ENCODE measurements at places on chromosomes 5 and 9.

- DNase-seq = no peak
These were observed 13.3 kb downstream of the SLC25A46 start for GRCh38 chr5:110751902-110752762.

DNA sequence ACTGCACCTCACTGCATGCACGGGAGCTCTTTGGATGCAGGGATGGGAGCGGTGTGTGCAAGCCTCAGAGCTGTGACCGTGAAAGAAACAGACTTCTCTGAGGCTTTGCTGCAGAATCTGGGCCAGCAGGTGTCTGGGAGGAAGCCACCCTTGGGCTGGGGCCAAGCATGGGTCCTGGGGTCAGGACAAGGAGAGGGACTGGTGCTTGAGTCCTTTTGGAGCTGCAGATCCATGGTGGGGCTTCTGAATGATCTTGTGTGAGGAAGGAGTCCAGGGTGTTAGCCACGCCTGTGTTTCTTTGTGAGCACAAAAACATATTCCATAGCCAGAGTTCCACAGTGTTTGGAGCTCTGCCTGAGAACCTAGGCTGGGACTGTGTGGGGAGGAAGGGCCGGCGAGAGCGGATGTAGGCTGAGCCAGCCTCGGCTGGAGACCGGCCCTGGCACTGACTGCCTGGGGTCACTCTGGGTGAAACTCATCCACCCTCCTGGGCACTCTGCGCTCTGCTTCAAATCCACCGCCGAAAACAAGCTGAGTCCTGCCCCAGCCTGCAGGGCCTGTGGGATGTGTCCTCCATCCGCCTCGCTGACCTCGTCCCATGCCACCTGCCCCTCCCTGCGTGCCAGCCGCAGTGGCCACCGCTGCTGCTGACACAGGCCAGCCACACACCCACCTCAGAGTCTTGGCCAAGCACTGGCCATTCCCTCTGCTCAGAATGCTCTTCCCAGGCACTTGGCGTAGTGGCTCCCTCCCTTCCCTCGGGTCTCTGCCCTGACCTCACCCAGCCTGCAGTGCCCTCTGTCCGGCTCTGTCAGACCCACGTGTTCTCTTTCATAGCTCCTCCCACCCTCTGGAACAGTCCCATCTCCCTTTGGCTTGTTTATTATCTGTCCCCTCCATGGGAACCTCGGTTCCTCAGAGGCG, 26.7 kb downstream of the ERGIC1 start:
- DNase-seq = no peak

DNA sequence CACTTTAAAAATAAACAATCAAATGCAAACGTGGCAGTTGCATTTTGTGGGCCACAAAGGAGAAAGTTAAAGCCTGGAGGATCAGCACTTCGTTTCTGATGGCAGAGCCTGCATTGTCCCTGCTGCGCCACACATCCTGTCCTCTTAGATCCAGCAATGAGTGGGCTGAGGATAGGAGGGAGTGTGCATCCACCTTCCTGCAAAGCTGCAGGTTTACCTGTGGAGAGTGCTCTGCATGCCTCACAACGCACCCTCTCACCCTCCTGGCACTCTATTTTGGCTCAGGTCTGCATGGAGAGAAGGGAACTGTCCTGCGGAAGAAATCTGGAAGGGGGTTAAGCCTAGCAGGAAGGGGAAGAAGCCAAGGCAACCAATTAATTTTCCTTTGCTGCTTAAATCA, 212.2 kb upstream of the SLC24A2 start:
- DNase-seq = no peak

DNA sequence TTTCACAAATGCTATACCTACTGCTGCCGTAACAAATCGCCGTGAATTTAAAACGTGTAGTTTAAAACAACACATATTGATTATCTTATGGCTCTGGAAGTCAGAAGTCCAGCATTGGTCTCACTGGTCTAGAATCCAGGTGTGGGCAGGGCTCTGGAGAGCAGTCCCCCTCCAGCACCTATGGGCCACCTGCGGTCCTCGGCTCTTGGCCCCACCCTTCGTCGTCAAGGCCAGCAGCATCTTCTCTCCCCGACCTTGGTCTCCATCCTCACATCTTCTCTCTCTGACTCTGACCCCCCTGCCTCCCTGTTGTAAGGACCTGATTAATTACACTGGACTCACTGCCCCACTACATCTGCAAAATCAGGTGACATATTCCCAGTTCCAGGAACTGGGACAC, 106.4 kb upstream of the COL5A1 start:
- no peak for DNase-seq

GRCh38 chr9:82513976-82514735, 525.6 kb downstream of the SPATA31D1 start:
- DNase-seq = peak; percentile 62

DNA sequence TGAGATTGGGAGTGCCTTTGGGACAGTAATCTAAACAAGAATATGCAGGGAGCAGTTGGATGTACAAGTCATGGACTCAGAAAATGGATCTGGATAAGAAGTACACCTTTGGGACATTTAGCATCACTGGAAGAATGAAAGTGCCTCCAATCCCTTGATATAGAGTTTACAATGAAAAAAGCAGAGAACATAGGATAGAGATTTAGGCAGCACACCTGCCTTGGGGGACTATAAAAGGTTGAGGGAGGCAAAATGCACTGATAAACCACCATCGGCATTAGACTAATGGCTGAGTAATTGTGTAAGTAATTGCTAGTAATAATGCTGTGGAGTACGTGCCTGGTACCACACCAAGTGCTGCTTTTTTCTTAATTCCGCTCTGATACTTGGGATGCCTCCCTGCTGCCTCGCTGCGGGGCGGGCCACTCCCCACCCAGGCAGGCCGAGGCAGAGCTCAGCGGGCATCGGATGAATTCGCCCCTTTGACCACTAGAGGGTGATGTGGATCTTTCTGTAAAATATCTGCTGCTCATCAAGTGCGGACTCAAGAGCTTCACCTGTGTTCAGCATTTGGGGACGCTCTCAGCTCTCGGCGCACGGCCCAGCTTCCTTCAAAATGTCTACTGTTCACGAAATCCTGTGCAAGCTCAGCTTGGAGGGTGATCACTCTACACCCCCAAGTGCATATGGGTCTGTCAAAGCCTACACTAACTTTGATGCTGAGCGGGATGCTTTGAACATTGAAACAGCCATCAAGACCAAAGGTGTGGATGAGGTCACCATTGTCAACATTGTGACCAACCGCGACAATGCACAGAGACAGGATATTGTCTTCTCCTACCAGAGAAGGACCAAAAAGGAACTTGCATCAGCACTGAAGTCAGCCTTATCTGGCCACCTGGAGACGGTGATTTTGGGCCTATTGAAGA, 99.9 kb downstream of the ANKRD18B start:
- peak; percentile 87 for DNase-seq

DNA sequence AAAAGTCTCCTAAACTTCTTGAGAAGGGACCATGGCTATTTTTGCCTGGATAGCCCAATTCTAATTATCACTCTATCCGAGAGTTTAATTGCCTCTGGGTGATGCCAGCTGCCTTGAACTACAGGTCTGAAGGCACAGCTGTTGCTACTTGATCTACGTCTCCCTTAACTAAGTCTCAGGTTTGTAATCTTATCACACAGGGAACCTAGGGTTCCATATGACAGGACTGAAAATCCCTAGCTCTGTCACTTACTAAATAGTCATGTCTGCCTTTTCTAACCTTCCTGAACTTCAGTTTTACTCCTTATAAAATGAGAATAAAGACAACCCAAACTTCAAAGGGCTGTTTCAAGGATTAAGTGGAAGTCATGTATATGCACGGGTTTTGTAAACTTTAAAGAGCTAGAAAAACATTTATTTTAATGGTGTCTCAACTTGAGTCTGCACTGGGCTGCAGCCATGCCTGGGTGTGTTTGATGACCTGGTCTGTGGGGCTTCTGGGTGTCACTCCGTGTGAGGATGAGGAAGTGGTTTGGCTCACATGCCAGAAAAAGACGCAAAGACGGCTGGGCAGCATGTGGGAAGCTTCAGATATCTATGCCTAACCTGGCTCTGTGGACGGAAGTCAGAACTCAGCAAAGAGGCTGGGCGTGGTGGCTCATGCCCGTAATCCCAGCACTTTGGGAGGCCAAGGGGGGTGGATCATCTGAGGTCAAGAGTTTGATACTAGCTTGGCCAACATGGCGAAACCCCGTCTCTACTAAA, 129.3 kb upstream of the SLC44A1 start:
- peak; percentile 31 for DNase-seq

DNA sequence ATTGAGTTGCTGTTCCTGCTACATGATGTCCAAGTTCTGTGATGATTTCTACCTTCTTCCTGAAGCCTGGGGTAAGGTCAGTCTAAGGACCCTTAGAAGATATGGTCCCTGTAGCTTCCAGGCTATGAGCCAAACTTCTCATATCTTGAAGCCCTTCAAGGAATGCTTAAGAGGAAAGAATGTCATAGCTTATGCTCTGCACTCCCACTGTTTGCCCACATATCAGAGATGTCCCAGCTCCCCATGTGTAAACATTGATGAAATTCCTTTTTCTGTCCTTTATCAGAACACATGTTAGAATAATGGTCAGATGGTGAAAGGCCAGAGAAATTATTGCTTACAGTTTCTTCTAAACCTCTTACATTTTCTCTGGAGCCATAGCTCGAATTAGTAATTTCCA, 41.4 kb upstream of the RUSC2 start:
- DNase-seq = no peak

GRCh38 chr5:143117821-143118220, 285.7 kb downstream of the NR3C1 start:
- no peak for DNase-seq

DNA sequence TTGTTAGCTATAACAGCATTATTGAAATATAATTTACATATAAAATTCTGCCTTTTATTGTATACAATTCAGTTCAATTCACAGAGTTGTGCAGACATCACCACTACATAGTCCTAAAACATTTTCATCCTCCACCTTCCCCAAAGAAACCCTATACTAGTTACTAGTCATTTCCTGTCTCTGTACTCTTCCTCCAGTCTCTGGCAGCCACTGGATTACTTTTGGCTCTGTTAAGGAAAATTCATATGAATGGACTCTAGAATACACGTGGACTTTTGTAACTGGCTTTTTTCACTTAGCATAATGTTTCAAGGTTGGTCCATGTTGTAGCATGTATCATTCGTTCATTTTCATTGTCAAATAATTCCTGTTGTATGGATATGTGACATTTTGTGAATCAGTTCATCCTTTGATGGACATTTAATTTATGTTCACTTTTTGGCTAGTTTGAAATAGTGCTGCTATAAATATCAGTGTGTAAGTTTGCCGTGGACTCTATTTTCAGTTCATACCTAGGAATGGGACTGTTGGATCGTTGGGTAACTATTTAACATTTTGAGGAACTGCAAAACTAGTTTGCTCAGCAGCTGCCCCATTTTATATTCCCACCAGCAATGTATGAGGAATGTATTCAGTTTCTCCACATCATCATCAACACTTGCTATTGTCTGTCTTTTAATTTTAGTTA, 9.7 kb downstream of the ICE1 start:
- no peak for DNase-seq

GRCh38 chr5:127133071-127133470, 59.8 kb upstream of the C5orf63 start:
- no peak for DNase-seq

DNA sequence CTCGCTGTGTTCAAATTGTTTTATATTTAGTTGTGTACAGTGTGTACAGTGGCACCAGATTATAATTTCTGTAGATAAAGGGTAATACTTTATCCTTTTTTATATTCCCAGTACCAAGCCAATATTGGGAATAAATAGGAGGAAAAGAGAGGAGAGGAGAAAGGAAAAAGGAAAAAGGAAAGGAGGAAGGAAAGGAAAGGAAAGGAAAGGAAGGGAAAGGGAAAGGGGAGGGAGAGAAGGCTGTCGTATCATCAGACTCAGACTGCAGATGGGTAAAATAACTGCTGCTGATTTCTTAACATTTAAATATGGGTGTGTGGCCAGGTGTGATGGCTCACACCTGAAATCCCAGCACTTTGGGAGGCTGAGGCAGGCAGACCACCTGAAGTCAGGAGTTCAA, 51.0 kb downstream of the C5orf22 start:
- no peak for DNase-seq

DNA sequence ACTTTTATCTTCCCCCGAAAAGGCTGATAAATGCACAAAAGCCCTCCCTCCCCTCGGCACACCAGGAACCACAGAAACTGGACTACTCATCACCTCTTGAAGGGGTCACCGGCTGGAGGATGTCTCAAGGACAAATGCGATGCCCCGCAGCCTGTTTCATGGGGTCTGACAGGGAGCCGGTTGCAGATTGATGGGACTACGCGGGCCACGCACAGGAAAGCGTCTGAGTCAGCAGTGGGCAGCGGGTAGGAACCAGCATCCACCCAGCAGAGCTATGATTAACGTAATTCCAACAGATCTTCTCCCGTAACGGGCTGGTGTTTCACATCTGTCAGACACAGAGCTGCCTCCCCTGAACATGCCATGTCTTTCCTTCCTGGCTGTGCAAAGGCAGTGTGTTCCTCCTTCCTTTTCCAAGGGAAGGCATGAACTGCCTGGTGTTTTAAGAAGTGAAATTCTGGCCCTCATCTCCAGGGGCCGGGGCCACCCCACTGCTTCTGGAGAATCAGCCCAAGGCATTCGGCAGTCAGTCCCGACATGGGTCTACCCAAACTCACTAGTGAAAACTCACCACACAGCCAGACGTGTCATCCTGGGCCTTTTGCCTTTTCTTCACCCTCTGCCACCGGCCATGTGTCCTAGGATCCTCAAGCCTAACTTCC, 144.4 kb upstream of the PHYKPL start:
- DNase-seq = peak; percentile 61

DNA sequence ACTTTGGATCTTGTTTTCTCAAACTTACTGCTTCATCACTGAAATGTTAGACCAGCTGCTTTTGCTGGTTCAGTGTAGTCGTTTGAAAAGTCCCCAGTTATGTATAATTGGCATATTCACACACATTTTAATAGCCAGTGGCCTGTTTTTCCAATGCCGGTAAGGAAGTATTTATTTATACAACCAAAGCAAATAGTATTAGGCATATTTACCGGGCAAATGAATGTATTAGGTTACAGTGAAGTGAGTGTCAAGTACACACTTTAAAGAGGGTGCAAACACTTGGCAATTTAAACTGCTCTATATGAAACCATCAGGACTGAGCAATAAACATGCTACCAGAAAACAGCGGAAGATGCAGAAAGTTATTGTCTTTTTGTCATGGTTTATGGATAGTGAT, 242.9 kb downstream of the MCTP1 start:
- no peak for DNase-seq

Measured in trophoblast cell (in vitro differentiated cells and primary cell).